Thymus (tissue), 14 donors: ENCODE measurements at places on chromosomes 3 and 15. TPM values are rescaled to one million over a fixed set of nuclear protein-coding genes. Genes with fewer than 3 reads are reported as not detected.
A peak's percentile ranks its signal among the peaks of the same experiment; 100 is the strongest.

DNA sequence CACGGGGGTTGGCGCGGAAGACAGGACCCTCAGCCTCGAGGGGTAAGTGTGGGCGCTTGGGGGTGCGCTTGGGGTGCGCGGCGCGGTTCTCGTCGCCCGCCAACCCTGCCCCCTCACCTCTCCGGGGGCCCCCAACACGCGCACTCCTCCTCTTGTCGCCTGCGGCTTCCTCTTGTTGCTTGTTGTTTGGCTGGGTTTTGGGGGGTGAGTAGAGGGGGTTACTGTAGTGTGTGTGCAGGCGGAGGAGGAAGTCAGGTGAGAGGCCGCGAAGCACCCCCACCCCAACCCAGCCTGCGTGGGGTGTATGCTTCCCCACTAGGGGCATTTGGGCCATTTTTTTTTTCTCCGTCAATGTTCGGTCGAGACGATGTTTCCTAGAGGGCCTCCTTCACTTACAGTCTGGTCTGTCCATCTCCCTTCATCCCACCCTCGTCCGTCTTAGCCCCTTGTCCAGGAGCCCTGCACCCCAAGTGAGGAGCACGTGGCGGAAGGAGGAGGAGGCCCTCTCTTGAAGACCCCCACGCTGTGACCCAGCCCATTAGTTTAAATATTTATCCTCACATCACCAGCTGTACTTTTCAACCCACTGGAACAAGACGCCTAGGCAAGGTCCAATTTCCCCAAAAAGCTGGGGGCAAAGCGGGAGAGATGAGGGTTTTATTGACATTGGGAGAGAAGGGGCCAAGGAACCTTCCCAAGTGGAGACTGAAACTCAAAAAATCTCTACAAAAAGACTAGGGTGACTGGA lies 20.4 kb upstream of the SATB1 start:
- DNase-seq: peak; percentile 76

DNA sequence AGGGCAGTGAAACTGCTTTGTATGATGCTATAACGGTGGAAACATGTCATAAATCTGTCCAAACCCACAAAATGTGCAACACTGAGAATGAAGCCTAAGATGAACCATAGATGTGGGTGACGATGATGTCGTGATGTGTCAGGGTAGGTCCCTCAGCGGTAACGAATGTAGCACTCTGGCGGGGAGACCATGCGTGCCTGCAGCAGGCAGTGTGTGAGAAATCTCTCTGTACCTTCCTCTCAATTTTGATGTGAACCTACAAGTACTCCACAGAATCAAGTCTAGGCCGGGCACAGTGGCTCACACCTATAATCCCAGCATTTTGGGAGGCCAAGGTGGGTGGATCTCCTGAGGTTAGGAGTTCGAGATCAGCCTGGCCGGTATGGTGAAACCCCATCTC lies 268.2 kb upstream of the LYSMD4 start:
- no peak for DNase-seq

- DNase-seq: peak; percentile 67
Measured at GRCh38 chr15:80160570-80161156, 7.9 kb downstream of the FAH start.

RLBP1 gene
- 0.14 TPM for total RNA-seq

DNA sequence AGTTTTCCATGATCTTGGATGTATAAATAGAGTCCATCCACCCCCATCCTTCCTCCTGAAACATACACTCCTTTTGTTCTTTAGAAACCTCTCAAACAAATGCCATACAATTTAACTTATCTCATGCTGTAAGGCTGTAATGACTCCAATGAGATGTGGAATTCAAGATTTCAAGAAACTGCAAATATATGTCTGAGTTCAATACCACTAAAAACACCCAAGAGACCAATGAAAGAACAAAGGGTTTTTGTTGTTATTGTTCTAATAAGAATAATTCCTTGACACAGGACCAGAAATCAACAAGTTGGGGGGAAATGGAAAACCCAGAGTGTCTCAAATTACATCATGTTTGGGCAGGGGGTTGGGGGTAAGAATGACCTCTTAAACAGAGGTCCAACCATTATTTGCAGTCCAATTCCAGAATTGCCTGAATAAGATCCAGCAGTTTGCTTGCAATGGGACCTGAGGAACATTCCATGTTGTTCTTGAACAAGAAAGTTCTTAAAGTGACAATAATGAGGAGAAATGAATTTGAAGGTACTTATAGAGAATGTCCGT lies 48.6 kb upstream of the TGFBR2 start:
- no peak for DNase-seq
